Renal pelvis (tissue), 12 donors: ENCODE measurements at places on chromosomes 2 and 18. TPM values are rescaled to one million over a fixed set of nuclear protein-coding genes. Genes with fewer than 3 reads are reported as not detected.

Gene RAB17
- polyA plus RNA-seq, result 10.1 TPM

Gene ITGA4
- 27.9 TPM for polyA plus RNA-seq

- peak; percentile 76 for DNase-seq
Observed at GRCh38 chr2:112941753-112942653, 31.0 kb downstream of the IL37 start.

DNA sequence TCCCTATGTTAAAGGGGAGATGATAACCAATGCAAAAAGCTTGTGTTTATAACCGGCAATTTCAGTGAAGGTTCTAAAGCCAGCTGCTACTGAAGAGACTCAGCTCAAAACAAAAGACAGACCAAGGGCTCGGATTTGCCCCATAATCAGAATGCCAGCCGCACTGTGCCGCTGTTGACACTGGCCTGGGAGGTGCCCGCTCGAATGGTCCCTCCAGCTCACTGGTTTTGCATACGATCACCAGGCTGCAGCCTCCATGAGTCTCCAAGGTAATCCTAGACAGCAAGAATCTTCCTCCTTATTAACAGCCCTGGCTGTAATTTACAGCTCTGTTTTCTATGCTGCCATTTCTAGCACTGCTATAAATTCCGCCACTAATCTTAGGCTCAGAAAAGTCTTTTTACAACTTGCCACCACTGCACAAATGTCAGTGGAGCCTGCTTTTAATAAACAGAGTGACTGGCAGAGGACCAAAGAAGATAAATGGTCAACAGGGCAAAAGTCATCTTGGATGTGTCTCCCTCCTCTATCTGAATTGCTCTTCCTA lies 155.7 kb upstream of the SH3BP4 start:
- DNase-seq, result peak; percentile 79

Gene GMCL1
- 22.6 TPM for polyA plus RNA-seq
